ENCODE measurements at places on chromosomes 13 and 19.

DNA sequence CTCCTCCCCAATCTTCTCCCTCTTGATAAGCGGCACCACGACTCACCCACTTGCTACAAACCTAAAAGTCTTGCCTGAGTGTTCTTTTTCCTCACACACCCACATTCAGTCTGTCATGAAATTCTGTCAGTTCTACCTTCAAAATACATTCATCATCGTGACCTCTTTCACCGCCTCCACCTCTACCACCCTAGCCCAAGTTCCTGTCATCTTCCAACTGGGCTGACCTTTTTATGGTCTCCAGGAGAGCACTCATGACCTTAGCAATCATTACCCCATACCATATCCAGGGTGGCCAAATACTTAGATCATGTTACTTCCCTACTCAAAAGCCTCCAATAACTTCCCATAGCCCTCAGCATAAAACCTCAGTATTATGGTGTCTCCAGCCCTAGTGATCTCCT is 110.4 kb upstream of the TSC22D1 start:
- no peak for DNase-seq

DNA sequence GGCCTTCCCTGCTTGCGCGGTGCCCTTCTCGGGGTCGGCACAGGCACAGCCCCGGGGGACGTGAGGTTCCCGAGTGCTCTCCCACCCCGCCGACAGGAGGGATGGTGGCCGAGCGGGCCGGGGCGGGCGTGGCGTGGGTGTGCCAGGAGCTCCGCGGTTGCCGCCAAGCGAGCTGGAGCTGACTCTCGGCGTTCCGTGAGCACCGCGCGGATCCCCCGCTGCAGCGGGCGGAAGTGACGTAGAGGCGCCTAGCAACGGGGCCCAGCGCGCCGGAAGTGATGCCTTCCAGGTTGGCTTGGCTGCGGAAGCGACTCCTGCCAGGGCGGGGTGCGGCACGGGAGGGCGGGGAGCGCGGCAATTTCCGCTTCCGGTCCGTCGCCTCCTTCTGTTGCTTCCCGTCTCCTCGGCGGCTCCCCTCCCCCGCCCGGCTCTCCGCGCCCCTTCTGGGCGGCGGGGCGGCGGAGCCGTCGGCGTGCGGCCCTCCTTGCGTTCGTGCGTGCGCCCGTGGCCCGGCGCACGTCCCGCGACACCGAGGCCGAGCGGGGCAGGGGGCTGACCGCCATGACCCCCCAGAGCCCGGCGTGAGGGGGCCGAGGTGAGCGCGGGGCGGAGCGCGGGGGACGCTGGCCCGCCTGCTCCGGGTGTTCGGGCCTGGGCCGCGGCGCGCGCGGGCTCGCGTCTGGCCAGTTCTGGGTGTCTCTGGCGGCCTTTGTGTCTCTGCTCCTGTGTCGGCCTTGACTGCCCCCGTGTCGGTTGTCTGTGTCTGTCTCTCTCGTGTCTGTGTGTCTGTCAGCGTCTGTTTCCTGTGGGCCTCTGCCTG is at the start of gene EPN1:
TSS of gene EPN1 (plus strand) at position 386 of the 820 bp plus-strand sequence. CDS start 3,402 bp downstream, outside the sequence.
- DNase-seq, result peak; percentile 99

DNA sequence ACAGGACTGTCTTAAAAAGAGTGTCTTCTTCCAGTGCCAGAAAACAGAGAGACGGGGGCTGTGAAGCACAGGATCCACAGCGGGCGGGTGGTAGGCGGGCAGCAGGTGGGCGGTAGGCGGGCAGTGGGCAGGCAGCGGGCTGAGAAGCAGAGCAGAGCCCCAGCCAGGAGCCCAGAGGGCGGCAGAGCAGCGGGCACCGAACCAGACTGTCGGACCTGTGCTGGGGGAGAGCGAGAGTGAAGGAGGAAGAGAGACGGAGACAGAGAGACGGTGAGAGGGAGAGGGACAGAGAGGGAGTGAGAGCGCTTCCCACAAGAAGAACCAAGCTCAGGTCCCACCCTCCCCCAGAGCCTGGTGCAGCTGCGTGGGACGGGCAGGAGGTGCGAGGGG is 30.3 kb downstream of the RASA3 start:
- no peak for DNase-seq

- DNase-seq, result peak; percentile 63
Observed at GRCh38 chr19:52343548-52343947, 7.5 kb downstream of the ZNF610 start.

DNA sequence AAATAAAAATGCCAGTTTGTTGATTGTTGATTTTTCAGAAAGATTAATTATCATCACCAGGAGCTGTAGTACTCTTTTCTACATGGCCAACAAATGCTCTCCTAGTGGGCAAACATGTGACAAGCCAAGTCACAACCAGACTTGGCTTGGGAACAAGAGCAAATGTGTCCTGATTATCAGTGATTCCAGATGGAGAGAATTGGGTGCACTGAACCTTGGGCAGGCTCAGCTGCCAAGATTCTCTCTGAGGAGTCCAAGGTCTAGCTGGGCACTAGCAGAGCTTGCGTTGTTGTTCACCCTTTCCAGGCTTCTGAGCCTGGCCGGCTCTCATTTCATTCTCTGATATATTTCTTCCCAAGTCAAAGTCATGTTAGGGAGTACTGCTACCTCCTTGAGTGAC is 27.3 kb upstream of the GPI start:
- no peak for DNase-seq

DNA sequence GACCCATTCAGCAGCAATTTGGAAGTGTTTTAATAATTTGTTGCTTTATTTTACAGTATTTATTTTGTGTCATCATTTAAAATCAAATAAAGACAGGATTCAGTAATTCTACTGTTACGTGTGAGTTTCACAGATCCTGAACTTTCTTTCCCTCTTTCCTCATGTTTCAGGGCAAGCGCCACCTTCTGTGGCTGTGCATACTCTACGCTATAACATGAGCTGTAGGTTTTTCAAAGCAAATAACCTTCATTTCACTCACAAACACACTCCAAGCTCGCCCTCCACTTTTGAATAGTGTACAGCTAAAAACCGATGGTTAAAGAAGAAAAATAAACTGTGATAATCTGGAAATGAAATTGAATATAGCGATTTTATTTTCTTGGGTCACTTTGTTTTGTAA is 753.3 kb downstream of the OLFM4 start:
- peak; percentile 1 for DNase-seq

GRCh38 chr19:33667141-33667650 is 45.4 kb downstream of the CHST8 start:
- DNase-seq, result no peak

- no peak for DNase-seq
Observed at GRCh38 chr13:105972811-105973590, 562.5 kb downstream of the EFNB2 start.

DNA sequence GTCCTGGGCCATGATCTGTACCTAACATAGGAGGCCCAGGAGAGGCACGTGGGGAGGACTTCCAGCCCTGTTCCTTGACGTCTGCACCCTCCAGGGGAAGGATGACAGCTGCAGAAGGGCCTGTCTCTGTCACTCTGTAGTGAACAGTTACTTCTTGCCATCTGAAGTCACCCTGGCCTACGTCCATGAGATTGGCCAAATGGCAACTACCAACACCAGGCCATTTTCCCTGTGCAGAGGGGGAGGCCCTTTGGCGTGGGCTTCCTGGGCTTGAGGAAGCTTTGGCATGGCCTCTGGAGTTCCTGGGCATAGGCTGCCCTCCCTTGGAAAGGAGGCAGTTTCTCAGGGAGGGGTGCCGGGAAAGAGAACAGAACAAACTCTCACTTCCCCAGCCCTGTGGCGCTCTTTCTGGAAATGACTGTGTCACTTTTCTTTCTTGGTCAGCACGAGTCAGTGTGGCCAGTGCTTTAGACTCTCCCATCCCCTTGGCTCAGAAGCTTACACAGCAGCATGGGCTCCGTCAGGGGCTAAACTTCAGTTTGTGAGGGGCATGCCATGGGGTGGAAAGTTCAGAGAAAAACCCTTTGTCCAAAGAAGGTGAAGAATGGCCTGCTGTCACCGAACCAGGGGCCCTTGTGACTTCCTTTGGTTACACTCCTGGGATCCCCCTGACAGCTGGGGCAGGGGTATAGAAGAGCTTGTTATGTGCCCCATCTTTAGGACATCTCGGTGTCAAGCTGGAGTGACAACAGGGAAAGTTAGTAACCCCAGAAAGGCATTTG is 5.3 kb downstream of the CARM1 start:
- DNase-seq, result no peak

DNA sequence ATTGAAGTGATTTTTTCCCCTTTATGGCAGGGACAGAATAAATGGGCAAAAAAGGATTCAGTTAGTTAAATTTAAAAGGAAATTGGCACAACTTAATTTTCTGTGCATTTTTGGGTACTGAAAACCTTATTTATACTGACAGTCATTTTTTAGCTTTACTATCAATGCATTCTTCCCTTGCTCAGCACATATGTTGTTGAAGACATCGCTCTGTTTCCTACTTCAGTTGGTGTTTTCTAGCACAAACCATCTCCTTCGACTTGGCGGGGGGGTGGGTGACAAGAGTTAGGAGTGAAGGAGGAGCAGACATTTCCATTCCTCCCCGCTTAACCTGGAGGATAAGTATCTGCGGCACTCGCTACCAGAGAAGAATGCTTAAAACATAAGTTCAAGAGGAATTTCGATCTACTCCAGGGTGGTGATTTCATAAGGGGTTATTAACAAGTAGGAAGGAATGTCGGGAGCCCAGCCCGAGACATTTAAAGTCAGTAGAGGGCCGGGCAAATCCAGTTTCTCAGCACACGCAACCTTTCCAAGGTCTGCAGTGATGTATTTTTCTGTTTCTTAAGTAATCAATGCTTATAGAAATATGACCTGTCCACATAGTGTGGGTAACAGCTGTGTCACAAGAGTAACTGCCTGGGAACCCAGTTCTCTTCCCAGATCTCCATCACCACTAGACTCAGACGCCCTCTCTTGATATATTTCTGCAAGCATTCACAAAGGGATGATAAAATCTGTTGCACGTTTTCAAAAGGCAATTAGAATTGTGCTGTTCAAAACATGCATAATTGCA is 525.8 kb downstream of the MYO16 start:
- DNase-seq, result no peak

GRCh38 chr13:21338639-21339278 is 120.3 kb downstream of the ZDHHC20 start:
- DNase-seq, result no peak

DNA sequence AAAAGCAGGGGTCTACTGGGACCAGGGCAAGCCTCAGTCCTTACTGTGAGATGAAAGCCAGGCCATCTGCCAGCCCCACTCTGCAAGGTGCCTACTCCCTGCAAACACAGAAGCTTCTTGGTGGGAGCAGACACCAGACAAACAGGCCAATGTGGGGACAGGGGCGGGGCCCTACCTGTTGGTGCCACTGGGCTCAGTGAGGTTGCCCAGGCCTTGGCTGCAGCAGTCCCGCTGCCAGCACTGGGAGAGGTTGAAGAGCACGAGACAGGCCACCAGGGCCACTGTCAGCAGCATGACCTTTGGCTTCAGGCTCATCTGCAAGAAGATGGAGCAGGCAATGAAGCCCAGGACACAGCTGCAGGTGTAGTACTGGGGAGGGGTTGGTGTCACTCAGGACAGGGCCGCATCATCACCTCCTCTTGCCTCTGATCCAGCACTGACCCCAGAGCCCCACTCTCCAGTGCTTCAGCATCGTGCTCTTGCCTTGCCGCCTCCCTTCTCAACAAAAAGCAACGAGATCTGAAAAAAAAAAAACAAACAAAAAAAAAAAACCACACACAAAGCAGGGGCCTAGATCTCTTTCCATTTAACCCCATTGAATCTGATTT is 72.6 kb downstream of the NBEA start:
- no peak for DNase-seq

- DNase-seq, result peak; percentile 41
Observed at GRCh38 chr13:71828564-71828963, 38.4 kb downstream of the DACH1 start.

GRCh38 chr13:80040981-80041317 is 300.0 kb downstream of the SPRY2 start:
- DNase-seq, result no peak

Data from hematopoietic multipotent progenitor cell treated with erythropoietin and hydrocortisone succinate and interleukin-3 and kit ligand, for 4 days (in vitro differentiated cells).